ENCODE measurements at places on chromosomes 1 and 21.

DNA sequence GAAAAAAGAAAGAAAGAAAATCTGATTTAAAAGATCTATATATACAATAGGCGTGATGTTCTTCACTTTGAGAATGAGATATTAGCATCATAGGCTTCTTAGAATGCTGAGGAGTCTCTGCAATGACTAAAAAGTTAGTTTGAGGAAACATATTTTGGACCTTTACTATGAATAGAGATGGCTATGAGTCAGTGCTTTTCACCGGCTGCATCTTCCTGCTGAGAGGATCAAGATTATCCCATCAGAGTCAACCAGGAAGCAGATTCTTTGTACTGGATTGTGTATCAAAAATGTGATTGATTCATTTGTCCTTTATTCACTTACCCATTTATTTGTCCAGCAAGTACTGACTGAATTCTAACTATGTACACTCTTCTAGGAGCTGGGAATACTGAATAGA is 144.2 kb downstream of the KCNK2 start:
- DNase-seq, result no peak

DNA sequence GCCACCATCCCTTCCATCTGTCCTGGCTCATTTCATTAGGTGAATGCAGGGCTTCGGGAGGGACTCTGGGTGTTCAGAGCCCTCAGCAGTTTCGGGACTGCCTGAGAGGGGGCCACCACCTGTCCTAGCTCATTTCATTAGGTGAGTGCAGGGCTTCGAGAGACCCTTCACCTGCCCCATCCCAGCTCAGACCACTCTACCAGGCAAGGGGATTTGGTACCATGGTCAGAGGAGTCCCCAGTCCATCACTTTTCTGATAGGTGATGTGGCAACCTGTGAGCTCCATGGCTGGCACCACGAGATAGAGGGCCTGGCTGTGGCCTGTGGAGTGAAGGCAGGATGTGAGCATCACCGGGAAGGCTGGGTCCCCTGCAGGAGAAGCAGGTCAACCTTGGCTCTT is 32.9 kb upstream of the KDM4A start:
- no peak for DNase-seq

DNA sequence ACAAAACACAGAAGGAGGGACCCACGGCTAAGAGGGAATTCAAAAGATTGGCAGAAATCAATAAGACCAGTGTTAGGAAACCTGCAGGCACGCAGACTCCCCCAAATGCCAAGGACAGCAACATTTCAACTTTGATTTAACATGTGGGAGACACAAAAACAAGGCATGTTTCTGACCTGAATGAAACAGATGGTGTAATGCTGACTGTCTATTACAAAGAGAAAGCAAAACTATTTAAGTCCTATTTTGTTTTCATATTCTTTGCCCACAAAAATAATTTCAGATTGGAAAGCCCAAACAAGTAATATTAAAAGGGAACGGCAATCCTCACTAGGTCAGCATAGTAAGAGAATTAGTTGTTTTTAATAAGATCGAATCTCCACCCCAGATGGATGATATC is 107.9 kb downstream of the S1PR1 start:
- no peak for DNase-seq

DNA sequence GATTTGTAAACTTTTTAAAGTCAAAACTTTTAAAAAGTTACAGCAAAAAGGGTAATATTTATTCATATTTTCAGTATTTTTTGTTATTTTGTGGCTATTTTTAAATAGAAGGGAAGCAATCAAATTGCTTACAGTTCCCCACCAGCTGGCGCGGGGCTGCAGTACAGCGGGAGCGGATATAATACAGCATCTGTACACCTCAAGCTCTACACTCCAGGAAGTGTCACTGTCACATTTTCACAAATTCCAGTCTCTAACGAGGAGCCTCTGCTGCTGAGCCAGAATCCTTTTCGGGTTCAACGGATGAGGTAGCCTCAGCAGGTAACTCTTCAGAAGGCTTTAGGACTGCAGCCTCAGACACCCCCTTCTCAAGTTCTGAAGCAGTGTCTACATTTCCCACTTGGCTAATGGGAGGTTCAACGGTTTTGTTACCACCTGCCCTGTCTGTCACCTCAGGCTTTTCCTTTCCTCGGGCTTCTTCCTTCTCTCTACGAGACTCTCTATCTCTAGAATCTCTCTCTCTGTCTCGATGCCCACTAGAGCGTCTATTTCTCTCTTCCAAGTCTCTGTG is 11.7 kb downstream of the SOD1 start:
- DNase-seq, result no peak

- DNase-seq, result no peak
Measured at GRCh38 chr21:41321908-41322495, 5.4 kb downstream of the FAM3B start.

DNA sequence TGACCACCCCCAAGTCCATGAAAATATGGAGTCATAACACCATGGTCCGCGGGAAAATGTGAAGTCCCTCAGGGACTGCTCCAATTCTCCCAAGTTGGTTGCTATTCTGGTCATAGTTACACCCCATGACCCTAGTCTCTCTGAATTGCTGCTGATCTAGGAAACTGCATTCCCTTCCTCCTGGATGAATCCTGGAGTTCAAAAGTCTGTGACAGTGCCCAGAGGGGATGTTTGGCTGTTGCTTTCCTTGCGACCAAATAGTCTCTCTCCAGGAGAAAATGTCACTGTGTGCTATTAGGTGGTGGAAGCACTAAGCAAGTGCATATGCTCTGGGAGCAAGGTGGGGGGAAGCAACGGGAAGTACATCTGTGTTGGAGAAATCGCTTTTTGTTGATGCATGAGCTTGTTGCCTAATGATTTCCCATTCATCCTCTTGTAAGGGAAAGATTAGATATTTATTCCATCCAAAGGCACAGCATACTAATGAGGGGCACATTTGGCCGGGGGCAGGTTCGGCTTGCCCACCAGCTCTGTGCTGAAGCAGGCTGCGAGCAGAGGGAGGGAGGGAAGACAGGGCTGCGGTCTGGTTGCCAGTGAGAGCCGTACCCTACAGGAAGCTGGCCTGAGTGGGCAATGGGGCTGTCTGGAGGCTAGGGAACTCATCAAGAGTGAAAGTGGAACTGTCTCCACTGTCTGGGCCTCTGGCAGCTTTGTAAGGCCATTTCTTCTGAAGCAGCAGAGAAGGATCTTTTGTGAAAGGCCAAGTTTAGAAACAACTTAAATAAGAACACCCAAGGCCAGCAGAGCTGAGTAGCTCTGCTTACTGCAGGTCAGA is 27.2 kb downstream of the SYT6 start:
- no peak for DNase-seq

DNA sequence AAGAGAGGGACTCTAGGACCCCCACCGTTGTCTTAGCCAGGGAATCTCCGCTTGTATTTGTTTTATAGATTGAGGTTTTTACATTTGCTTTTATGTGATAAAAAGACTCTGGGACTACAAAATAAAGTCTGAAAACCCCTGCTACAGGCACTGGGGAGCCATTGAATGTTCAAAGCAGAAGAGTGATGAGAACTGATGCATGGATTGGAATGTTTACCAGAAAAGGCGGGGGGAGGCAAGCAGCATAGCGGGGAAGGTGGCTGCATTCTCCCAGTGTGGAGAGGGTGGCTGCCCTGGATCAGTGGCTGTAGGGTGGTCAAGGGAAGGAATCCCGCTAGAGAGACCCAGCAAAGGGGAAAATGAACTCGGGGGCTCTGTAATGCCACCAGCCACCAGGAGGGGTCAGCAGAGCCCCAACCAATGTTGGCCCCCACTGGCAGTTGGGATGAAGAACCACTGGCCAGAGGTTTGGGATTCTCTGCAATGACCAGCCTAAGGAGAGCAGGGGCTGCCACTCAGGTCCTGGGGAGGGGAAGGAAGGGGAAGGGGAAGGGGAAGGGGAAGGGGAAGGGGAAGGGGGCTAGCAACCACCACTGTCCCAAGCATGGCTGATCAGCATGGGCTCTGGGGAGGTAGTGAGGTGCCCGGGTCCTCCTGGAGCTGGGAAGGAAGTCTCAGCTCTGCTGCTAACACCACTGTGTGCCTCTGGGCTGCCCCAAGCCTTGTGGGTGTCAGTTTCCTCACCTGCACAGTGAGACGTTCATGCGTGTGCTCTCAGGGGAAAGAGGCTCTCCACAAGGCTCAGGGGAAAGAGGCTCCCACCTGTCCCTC is 19.2 kb upstream of the PEF1 start:
- DNase-seq, result peak; percentile 55

- DNase-seq, result no peak
Measured at GRCh38 chr1:197130677-197131304, 15.7 kb downstream of the ASPM start.

DNA sequence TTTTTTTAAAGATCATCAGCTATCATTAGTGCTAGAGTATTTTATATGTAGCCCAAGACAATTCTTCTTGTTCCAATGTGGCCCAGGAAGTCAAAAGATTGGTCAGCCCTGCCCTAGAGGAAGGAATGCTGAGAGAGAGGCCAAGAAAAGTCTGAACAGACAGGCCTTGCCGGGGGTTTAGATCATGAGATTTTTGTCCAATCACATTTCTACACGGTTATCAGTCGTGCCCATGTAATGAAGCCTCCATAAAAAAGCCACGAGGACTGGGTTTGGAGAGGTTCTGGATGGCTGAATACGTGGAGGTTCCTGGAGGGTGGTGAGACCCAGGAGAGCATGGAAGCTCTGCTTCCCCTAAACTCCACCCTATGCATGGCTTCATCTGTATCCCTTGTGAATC is 24.3 kb upstream of the ENO1 start:
- no peak for DNase-seq

DNA sequence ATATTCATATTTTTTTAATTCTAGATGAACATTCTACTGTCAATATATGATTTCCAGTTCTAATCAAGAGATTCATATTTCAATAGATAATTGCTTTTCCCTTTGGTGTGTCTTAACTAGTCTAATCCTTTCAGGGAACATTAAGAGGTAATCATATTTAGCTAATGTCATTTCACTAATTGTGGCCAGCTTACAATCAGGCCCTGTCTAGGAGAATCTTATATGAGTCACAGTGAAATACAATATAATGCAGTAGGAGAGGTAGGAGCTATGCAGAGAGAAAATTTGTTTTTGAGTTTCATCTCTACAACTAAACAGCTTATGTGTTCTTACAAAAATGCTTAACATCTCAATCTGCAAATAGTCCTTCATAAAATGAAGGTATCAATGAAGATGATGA is 85.9 kb downstream of the DPYD start:
- DNase-seq, result no peak

GRCh38 chr1:8477166-8477982 is 159.5 kb downstream of the SLC45A1 start:
- no peak for DNase-seq

DNA sequence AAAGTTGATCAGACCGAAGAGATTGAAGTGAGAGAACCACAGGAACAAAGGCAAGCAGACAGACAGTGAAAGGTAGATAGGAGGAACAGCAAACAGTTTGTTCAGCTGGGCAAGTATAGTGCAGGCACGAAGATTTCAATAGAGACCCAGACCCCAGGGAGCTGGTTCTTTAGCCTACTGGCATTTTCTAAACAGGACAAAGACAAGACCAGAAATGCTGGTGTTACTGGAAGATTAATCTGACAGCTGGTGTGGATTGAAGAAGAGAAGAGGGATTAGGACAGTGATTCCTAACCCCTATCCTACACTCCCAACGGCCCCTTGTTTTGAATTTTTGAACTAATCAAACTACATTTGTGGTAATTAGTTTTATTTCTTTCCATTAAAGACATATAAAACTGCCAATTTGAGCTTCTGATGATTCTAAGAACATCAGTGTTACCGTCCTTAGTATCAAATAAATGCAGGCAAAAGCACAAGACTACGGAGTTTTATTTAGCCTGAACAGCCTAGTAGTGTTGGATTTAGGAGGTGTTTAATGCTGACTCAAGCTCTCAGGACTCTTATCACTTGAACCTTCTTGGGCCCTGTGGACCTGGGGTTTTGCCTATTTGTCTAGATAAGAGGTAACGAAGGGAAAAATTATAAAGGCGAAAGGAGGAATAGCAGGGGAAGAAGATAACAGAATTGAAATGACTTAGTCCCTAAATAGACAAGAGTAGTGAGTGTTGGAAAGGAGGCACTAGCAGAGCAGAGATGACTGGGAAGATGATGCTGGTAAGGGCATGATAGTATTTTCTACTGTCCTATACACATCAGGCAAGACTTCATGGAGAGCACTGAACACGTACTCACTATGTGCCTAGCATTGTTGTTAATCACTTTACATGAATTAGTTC is 2.0 kb downstream of the NPL start:
- no peak for DNase-seq

DNA sequence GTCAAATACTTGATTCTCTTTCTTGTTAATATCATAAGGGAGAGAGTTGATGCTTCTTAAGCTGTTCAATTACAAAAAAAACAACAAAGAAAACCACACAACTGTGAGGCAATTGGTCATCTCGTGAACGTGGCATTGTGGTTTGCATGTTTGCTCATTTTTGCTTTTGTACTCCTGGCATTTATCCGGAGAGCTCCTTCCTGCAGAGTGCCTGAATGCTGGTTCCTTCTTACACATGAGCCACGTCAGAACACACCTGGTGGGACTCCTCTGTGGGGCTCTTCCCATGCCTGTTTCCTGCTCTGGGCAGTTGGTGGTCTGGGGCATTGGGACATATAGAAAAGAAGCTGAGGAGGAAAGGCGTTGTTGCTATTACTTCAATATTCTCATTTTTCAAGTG is 25.7 kb downstream of the KCNK1 start:
- DNase-seq, result no peak

GRCh38 chr1:58038574-58038973 is 508.0 kb downstream of the OMA1 start:
- no peak for DNase-seq

DNA sequence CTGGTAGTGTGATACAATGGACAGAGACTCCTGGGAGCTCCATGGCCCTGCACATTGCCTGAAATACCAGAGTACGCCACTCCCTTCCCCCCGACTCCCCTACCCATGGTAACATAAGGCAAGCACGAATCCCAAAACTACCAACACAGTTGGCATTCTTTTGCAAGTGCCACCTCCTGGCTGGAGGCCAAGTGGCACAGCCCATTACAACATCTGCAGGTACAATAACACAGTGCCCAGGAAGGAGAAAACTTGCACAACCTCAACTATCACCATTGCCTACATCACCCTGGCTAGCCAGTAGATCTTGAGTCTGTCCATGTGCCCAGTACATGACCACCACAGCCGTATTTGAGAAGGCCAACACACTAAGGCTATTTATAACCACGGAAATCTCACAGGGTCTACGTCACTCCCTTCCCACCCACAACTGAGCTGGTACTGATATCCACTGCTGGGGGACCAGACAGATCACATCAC is 11.7 kb downstream of the ADAMTS1 start:
- no peak for DNase-seq

- DNase-seq, result no peak
Measured at GRCh38 chr1:109658533-109659042, 2.7 kb downstream of the GSTM4 start.

GRCh38 chr21:31781737-31782136 is 49.8 kb upstream of the SCAF4 start:
- no peak for DNase-seq

- no peak for DNase-seq
Measured at GRCh38 chr1:200704986-200705500, 33.6 kb upstream of the CAMSAP2 start.

DNA sequence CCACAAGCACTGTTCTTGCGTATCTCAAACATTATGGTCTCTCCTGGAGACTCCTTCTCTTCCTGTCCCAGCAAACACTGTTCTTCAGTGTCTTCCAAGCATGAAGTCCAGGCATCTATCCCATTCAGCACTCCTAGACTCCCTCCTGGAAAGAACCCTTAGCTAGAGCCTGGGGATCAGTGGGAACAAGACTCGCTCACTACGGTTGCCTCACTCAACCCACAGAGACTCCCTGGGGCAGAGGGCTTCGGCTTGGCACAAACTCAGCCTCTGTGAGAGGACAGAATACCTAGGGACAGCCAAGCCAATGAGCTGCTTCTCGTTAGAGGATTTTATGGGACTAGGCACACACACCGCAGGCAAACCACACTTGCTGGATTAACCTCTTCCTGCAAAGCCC is 86.5 kb upstream of the IPO9 start:
- DNase-seq, result no peak
